ENCODE measurements at places on chromosomes 7 and 10.
A peak's percentile ranks its signal among the peaks of the same experiment; 100 is the strongest.

DNA sequence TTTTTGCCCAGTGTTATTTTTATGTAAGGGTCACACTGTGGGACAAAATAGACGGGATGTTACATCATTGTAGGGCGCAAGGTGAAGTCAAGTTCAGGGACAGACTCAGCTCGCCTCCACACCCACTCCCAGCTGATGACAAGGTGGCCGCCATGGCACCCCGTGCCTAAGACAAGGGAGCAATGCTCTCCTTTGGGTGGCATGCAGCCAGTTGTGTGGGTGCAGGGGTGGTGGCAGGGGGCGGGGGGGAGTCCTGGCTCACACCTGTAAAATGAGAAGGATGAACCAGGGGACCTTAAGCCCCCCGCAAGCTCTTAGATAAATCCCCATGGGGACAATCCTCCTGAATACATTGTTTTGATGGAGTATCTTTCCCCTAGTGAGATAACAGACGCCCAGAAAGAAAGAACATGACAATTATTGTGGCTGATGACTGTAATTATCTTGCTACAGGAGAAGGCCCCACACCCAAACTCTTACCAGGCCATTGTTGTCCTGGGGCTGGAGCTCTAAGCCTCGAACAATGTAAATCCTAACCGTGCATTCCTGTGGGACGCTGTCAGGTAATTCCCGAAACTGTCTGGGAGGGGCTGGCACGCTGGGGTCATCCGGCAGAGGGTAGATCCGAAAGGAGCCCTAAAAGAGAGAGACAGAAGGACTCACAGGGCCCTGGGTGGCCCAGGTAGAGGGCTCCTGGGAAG, 148.7 kb downstream of the MYOF start:
- DNase-seq: no peak

DNA sequence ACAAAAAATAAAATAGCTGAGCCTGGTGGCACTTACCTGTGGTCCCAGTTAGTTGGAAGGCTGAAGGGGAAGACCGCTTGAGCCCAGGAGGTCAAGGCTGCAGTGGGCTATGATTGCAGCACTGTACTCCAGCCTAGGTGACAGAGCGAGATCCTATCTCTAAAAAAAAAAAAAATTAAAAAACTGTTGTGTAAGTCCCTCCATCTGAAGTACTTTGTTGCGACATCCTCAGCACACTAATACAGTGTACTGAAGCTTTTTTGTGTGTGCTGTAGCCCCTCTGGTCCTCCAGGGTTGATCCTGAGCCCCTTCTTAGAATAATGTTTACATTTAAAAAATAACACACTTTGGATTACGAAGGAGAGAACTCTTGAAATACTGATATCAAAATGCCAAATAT, 71.3 kb downstream of the PFKFB3 start:
- DNase-seq: no peak

DNA sequence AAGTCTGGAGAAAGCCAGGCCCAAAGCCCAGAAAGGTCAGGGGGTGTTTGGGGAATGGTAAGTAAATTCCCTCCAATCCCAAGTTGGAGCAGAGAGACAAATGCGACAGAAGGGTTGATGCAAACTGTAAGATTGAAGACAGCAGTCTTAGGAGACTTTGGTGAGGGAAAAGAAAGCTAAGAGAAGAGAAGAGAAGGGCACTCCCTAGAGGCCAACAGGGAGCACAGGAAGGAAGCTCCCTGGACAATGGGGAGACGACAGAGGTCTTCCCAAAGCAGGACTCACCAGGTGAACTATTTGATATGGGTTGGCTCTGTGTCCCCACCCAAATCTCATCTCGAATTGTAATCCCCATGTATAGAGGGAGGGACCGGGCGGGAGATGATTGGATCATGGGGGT, 151.5 kb downstream of the KIF20B start:
- peak; percentile 3 for DNase-seq

DNA sequence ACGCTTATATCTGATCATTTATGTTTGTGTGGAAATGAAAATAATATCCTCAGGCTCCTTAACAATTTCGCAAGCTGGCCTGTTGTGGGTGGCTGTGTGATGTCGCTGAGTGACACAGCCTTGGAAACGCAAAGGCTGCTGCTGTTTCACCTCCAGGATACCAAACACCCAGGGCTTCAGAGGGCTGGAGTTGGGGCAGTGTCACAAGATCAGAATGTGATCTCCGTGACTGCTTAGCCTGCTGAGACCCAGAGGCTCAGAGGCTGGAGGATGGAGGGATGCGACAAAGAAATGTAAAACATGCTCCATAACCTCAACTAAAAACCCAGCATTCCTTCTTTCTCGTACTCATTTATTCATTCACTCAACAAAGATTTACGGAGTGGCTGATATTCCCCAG, 37.2 kb upstream of the BMPER start:
- no peak for DNase-seq

DNA sequence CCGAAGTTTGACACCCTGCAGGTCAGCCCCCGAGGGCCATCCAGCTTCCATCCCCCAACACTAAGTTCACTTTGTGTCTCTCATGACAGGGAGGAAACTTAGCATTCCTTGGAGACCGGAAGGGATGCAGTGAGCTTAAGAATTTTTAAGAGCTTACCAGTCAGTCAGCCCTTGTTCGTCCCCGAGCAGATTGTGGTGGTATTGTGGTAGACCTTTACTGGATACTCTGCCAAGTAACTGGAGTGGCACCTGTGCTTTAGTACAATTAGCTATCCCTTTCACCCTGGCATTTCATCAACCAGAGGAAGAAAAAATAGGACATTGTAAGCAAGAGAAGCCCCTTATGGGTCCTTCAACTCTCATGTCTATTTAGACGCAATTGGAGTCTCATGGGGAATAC, 74.8 kb downstream of the NSUN6 start:
- DNase-seq: no peak

DNA sequence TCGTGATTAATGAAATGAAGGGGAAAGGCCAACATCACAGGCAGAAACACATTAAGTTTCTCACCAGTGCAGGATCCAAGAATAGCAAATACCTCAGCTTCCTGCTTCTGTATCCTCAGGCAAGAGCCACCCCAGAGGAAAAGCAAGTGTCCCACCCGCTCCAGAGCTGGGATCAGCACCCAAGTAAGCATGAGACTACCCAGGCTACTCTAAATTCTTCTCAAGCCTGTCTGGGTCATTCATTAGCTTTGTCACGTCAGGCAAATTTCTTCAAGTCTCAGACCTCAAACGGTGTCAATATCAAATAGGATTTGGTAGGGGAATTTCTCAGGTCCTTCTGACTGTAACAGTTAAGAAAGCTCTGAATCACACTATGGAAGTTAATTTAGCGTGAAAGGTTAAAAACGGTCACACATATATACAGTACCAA, 59.0 kb downstream of the GNA12 start:
- no peak for DNase-seq

DNA sequence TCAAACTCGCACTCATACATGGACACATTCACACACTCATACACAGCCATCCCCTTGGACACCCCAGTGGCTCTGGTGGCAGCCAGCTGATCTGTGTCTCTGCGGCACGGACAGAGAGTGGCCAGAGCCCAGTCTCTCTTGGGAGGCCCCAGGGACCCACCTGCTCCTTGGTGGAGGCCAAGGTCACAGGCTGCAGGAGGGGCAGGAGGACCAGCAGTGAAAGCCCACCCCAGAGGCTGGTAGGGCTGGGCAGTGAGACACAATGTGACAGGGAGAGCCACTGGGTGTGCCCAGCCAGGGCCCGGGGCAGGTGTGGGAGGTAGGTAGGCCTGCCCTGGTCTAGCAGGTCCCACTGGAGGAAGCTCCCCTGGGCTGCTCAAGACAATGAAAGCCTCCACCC, 18.5 kb downstream of the SHH start:
- DNase-seq: no peak

- peak; percentile 34 for DNase-seq
Measured at GRCh38 chr10:122279725-122280141, 8.6 kb downstream of the BTBD16 start.

DNA sequence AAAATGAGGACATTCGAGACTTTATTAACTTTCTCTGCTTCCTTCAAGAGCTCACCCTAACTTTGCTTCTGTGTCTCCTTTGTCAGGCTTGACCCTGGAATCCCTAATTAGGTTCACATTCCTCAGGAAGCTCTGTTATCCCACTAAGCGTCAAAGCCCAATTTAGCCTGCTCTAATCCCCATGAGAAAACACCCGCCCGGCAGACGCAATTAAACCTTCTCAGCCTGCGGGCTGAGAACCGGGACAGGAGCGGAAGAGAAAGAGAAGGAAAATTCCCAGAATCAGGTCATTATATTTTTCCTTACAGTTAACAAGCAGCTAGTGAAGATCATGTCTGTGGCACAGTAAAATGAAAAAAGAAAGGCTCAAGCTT, 93.0 kb downstream of the TNS3 start:
- no peak for DNase-seq

GRCh38 chr7:80413383-80413945, 98.4 kb downstream of the GNAT3 start:
- no peak for DNase-seq

- DNase-seq: no peak
Measured at GRCh38 chr7:90430614-90431460, 27.6 kb downstream of the CLDN12 start.

DNA sequence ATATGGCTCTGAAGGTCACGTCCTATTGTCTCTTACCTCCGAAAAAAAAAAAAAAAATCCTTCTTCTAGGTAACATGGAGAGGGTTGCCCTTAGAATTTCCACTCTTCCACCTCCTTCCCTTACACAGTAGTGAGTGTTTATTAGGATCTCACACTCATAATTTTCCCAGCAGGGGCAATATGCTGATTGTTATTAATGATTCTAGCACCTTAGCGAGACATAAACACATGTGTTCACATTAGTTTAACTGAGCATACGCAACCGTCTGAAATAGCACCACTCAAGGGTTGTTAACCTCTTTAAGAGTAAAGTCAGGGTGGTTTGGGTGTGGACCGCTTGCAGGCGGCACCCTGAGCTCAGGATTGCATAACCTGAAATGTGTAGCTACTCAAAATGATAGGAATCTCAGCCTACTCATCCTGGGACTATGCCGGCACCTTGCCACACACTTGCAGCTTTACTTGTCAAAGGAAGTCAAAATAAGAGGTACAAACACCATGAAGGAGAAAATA, 52.2 kb downstream of the CPEB3 start:
- DNase-seq: peak; percentile 57

DNA sequence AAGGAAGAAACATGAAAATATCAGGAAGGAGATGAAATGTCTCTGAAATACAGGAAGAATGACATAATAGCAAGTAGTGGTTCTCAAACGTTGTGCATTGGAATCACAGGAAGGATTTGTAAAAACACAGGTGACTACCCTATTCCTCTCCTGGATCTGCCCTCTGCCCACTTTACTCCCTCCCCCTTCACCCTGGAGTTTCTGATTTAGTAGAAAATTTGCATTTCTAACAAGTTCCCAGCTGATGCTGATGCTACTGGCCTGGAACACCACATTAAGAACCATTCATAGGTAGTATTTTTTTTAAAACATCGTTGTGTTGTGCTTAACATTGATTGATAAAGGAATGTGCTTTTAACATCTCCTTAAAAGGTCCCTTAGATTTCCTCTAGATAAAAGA, 130.9 kb downstream of the PHF14 start:
- DNase-seq: no peak

All from cerebellar cortex (tissue), 1 donor.